MCF 10A (cell line): ENCODE measurements at places on chromosomes 2 and 18. TPM values are rescaled to one million over a fixed set of nuclear protein-coding genes. Genes with fewer than 3 reads are reported as not detected.

Gene STARD6
- not detected in 2 replicates for total RNA-seq

Gene CNTNAP5
- total RNA-seq: not detected in 2 replicates

Gene CFC1
- not detected in 2 replicates for total RNA-seq

Gene DSG1
- total RNA-seq: not detected in 2 replicates

Gene CXCR1
- total RNA-seq: 0.12 TPM in 1 of 2 replicates, not detected in the other

Gene TMEM87B
- 29.1 and 39.2 TPM in 2 replicates for total RNA-seq

Gene EFEMP1
- total RNA-seq: 125 and 163 TPM in 2 replicates

Gene GMPPA
- total RNA-seq: 70.7 and 80.2 TPM in 2 replicates

Gene G6PC2
- total RNA-seq: not detected in 2 replicates

Gene MAP3K20
- total RNA-seq: 134 and 150 TPM in 2 replicates

Gene STK17B
- total RNA-seq: 17.1 and 20.7 TPM in 2 replicates

Gene DYSF
- total RNA-seq: 2.0 and 2.1 TPM in 2 replicates

Gene CHRNG
- total RNA-seq: not detected in 2 replicates

Gene DSG3
- total RNA-seq: 65.4 and 68.5 TPM in 2 replicates

Gene FEV
- total RNA-seq: not detected in 2 replicates

Gene PRKAG3
- not detected in 2 replicates for total RNA-seq

Gene SERPINB4
- not detected in 2 replicates for total RNA-seq

Gene MRO
- total RNA-seq: not detected in 2 replicates

Gene KLHL41
- total RNA-seq: 0.34 and 0.35 TPM in 2 replicates

Gene ERMN
- total RNA-seq: not detected in 2 replicates

Gene VAMP8
- 49.9 and 56.0 TPM in 2 replicates for total RNA-seq

Gene TMEFF2
- total RNA-seq: not detected in 2 replicates

Gene HS1BP3
- 10.0 and 25.1 TPM in 2 replicates for total RNA-seq

Gene TSHZ1
- 9.7 and 11.7 TPM in 2 replicates for total RNA-seq

Gene RGPD4
- 0.10 and 0.14 TPM in 2 replicates for total RNA-seq

Gene LYPD6B
- 0.37 TPM in 2 replicates for total RNA-seq

Gene NOSTRIN
- total RNA-seq: 0.44 and 0.51 TPM in 2 replicates

Gene CPLX4
- total RNA-seq: not detected in 2 replicates

Gene UGT1A5
- not detected in 2 replicates for total RNA-seq

Gene ARHGEF33
- total RNA-seq: 0.07 and 0.76 TPM in 2 replicates

Gene GALNT5
- not detected in 2 replicates for total RNA-seq

Gene ANKRD36C
- 14.5 TPM in 2 replicates for total RNA-seq

Gene TDRD15
- not detected in 2 replicates for total RNA-seq

Gene TEKT4
- not detected in 2 replicates for total RNA-seq

Gene PRSS56
- not detected in 2 replicates for total RNA-seq

Gene MAP2
- total RNA-seq: 16.2 and 40.2 TPM in 2 replicates

Gene ANTXR1
- 33.1 and 33.8 TPM in 2 replicates for total RNA-seq

Gene ABCB11
- total RNA-seq: 0.05 TPM in 1 of 2 replicates, not detected in the other

Gene SLC11A1
- total RNA-seq: 0.09 and 0.32 TPM in 2 replicates

Gene C18orf32
- 28.9 and 45.2 TPM in 2 replicates for total RNA-seq

Gene CD8B2
- not detected in 2 replicates for total RNA-seq

Gene UPP2
- total RNA-seq: not detected in 2 replicates

Gene HOXD10
- not detected in 2 replicates for total RNA-seq

Gene DPP10
- total RNA-seq: not detected in 2 replicates

Gene GAL3ST2
- total RNA-seq: 0.37 TPM in 1 of 2 replicates, not detected in the other

Gene VWC2L
- not detected in 2 replicates for total RNA-seq

Gene PSMA8
- not detected in 2 replicates for total RNA-seq

Gene SERPINB3
- 0.28 TPM in 1 of 2 replicates, not detected in the other for total RNA-seq

Gene MAPRE3
- total RNA-seq: 18.0 and 26.0 TPM in 2 replicates

Gene ADCY3
- total RNA-seq: 50.3 and 62.9 TPM in 2 replicates

Gene SCLY
- total RNA-seq: 40.1 and 40.4 TPM in 2 replicates

Gene TANC1
- 31.0 and 35.3 TPM in 2 replicates for total RNA-seq

Gene STPG4
- 0.83 TPM in 1 of 2 replicates, not detected in the other for total RNA-seq

Gene UGT1A3
- total RNA-seq: not detected in 2 replicates

Gene TXNDC2
- total RNA-seq: not detected in 2 replicates

Gene DNPEP
- total RNA-seq: 81.3 and 81.5 TPM in 2 replicates
